ENCODE measurements at places on chromosomes 7 and 10.

DNA sequence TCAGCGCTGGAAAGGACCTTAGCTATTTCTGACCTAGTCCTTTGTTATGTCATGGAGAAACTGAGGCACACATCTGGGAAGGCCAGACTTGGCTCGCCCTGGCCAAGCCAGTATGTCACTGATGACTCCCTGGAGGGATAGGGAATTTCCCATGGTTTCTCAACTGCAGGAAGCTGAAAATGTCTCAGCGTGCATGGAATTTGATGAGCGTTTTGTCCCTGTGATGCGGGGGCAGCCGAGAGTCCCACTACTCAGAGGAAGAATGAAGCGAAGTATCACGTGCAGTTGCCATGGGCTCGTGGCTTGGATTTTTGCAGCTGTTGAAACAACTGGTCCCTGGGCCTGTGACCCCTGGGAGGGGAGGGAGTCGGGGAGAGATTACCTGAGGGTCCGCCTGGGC is 44.8 kb downstream of the CLIP2 start:
- DNase-seq: peak; percentile 78

GRCh38 chr7:99308461-99309074 is 17.1 kb upstream of the ARPC1A start:
- peak; percentile 33 for DNase-seq

GRCh38 chr7:131000389-131000788 is 266.4 kb upstream of the KLF14 start:
- DNase-seq: no peak

DNA sequence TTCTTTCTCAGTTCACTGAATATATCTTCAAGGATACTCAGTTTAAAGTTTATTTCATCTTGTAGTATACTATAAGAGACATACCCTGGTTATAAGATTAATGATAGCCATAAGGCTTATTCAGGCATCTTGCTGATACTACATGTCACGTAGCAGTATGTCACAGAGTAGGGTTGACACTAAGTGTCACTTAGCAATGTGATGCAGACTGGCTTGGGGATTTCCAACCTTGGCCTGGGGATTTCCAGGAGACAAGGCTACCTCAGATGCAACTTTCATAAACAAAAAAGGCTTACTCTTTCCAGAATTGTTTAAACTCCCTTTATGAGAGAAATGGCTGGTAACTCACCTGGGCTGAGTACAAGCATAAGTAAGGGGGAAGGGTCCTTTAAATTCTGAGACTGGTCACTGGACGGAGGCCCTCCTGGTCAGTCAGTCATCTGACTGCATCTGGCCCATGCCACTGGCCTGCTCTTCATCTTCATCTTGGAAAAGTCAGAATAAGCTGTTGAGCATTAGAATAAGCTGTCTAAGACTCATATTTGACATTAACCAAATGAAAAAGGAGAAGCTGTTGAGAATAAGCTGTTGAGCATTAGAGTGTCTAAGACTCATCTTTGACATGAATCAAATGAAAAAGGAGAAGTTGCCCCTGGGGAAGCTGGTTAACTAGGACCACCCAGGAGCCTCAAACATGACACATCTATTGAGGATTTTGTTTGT is 9.5 kb downstream of the SLC13A1 start:
- no peak for DNase-seq

DNA sequence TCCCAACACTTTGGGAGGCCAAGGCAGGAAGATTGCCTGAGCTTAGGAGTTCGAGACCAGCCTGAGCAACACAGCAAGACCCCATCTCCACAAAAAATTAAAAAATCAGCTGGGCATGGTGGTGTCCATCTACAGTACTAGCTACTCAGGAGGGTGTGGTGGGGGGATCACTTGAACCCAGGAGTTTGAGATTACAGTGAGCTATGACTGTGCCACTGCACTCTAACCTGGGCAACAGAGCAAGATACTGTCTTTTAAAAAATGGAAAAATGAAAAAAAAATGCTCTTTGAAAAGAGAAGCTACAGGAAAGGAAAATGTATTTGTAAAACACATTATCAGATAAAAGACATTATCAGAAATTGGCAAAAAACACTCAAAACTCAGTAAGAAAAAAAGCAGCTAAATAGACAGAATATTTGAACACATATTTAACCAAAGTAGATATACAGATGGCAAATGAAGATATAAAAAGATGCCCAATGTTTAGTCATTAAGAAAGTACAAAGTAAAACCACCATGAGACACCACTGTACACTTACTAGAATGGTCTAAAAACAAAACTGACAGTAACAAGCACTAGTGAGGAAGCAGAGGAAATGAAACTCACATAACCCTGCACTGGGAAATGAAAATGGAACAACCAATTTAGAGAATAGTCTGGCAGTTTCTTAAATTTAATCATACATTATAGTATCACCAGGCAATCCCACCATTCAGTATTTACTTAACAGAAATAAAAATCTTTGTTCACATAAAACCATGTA is 40.5 kb downstream of the NRBF2 start:
- DNase-seq: no peak

DNA sequence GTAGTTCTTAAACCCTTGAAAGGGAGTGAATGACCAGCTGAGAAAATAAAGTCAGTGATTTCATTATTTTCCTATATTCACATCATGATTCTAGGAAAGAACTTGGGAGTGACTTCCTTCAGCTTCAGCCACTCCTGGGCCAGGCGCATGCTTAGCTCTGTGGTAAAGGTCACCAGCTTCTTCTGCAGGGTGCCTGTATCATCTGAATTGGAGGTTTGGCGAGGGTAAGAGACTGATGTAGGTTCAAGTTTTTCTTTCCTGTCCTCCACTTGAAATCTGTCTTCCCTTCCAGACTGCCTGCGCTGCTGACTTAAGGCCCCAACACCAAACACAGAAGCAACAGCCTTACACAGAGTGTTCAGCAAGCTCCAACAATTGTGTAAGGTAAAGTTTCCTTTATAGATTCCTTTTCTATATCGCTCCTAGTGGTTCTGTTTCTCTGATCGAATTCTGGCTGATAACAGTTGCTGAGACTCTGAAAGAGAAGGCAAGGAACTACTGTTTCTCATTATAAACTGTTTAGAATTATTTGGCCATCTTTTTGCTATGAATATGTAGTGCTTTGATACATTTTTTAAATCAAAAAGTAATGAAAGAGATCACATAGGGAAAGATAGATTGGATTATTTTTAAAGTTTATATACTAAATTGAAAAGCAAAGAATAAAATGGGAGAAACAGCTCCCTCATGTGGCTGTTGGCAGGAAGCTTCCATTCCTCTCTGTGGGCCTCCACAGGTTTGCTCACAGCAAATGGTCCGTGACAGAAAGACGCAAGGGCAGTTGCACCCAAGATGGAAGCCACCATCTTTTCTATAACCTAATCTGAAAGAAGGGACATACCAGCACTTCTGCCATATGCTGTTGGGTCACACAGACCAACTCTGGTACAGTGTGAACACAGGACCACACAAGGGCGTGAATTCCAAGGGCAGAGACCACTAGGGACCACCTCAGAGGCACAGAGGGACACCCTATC is 14.0 kb downstream of the GATAD1 start:
- peak; percentile 46 for DNase-seq

DNA sequence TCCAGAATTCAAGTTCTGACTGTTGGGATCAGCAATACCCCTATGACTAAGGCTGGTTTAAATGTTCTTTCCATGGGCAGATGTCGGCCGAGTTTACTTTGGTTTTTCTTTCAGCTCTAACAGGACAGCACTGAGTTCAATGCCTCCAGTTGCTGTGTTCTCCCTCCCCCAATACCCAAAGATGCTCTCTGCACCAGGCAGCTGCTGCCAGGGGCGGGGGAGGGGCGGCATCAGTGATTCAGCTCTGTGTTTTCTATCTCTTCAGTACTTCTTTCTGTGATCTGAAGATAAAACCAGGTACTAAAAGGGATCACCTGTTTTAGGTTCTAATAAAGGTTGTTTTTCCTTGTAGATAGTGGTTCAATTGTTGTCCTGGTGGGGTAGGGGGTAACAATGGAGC is 576.7 kb upstream of the POT1 start:
- no peak for DNase-seq

GRCh38 chr7:37982423-37982822 is 62.0 kb downstream of the EPDR1 start:
- DNase-seq: no peak

DNA sequence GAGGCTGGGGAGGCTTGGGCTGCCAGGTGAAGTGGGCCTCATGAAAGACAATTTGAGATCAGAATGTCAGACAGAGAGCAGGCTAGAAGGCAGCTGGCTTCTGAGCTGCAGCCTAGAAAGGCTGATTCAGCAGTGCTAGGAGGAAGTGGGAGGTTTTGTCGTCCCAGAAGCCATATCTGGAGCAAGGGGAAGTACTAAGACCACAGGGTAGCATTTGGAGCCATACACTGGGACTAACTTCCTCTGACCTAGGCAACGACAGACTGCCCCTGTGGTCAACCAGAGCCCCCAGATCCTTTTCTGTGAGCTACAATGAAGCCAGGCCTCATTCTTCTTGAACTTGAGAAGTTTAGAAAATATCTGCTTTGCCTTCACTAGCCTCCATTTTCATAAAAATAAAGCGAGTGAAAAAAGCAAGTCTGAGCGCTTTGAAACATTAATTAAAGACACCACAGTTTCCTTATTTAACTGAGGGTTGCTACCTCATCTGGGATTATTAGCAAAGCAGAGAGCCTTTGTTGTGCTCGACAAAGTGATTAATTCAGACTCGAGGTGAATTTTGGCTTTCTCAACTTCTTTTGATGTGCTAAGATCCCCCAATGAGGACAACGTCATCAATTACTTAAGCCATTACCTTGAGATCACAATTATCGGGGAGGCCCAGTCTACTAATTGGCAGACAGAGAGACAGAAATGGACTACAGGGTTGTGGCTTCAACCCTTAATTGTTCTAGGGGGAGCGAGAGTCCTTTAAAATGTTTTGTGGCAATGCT is 26.6 kb downstream of the TBXAS1 start:
- no peak for DNase-seq

GRCh38 chr10:7478727-7479457 is 68.1 kb upstream of the SFMBT2 start:
- no peak for DNase-seq

- peak; percentile 31 for DNase-seq
Measured at GRCh38 chr10:90787393-90788198, 70.2 kb downstream of the HTR7 start.

DNA sequence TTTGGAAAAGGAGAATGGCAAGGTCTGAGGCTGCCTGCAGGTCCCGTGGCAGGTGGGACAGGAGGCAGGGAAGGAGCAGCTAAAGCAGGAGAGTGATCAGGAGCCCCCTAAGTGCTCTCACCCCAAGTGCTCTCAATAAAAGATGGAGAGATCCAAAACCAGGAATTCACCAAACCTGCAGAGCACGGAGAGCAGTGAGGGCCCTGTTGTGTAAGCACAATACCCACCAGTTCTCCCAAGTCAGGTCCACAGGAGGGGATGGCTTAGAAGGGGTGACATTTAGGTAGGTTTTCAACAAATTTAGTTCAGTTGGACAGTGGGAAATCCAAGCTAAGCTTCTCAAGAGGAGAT is 40.8 kb downstream of the GNA12 start:
- DNase-seq: no peak

DNA sequence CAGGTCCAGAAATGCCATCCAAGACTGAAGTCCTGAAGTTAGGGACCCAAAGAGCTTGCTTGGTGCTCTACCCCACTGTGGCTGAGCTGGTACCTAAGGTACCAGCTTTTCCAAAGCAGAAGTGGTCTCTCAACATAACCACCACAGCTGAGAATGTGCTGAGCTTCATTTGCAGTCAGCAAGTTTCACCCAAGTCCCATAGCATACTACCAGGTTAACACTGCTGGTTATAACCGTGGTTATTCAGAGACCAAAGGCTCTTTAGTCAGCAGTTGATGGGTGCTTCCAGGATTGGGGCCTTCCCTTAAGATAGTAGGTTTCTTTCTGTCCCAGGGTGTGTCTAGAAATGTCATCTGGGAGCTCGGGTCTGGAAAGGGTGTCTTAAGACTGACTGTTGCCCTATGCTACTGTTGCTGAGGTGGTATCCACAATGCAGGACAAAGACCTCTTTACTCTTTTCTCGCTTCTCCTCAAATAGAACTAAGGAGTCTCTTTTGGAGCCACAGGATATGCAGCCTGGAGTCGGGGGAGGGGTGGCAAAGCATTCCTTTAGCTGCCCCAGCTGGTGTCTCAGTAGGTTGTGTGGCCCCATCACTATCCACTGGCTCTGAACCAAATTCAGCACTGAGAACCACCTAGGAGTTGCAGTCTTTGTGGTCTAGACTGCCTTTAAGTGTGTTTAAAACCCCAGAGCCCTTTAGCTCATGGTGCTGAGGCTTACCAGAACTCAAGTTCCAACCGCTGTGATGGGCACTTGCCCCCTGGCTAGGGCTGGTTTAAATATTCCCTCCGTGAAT is 354.9 kb upstream of the SEMA3C start:
- peak; percentile 14 for DNase-seq

DNA sequence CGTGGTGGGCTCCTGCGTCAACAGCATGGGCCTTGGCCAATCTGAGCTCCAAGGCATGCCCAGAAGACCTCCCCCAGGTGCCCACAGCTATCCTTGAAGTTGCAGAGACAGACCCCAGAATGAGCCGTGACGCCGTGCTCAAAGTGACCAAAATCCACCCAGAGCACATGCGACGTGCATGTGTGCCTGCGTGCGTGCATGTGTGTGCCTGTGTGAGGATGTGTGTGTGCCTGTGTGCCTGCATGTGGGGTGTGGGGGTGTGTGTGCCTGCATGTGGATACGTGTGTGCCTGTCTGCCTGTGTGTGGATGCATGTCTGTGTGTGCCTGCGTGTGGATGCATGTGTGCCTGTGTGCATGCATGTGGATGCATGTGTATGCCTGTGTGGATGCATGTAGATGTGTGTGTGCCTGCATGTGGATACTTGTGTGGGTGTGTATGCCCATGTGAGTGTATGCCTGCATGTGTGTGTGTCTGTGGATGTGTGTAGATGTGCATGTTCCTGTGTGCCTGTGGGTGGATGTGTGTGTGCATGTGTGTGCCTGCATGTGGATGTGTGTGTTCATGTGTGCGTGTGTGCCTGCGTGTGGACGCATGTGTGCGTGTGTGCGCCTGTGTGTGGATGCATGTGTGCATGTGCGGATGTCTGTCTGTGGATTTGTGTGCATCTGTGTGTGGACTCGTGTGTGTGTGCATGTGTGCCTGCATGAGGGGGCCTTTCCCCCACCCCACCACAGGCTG is 42.6 kb downstream of the PWWP2B start:
- no peak for DNase-seq

DNA sequence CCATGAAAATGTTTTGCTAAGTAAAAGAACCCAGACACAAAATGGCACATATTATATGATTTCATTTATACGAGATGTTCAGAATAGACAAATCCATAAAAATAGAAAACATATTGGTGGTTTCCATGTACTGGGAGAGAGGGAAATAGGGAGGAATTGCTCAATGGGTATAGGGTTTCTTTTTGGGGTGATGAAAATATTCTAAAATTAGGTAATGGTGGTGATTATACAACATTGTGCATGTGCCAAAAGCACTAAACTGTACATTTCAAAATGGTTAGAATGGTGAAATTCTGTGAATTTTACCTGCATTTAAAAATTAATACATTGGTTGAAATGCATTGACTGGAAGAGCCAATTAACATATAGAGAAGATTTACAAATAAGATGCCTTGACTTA is 613.9 kb downstream of the TNS3 start:
- no peak for DNase-seq

- DNase-seq: no peak
Measured at GRCh38 chr7:47313564-47313963, 268.3 kb downstream of the TNS3 start.
